RWPE2 (cell line): ENCODE measurements at places on chromosomes 7 and 10.
A peak's percentile ranks its signal among the peaks of the same experiment; 100 is the strongest.

- no peak for DNase-seq
These were observed 40.1 kb downstream of the LYZL2 start for GRCh38 chr10:30589441-30589840.

GRCh38 chr7:51878865-51879264 is 562.3 kb upstream of the COBL start:
- no peak for DNase-seq

DNA sequence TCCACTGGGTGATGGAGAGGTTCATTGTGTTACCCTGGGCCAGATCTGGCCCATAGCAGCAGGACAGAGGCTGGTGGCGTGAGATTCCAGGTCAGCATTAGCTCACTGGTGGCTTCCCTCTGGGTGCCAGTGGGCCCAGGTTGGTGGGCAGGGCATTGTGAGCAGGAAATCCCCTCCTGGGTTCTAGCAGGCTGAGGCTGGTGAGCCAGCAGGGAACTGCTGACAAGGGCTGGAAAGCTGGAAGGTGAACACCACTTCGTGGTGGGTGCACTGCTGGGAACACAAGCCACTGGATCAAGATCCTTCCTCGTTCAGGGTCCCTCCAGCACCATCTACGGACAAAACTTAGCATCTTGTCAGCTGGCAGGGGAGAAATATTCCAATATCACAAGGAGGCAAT is 259.2 kb upstream of the FZD1 start:
- no peak for DNase-seq

- DNase-seq, result no peak
These were observed 270.5 kb upstream of the PODXL start for GRCh38 chr7:131826960-131827359.

DNA sequence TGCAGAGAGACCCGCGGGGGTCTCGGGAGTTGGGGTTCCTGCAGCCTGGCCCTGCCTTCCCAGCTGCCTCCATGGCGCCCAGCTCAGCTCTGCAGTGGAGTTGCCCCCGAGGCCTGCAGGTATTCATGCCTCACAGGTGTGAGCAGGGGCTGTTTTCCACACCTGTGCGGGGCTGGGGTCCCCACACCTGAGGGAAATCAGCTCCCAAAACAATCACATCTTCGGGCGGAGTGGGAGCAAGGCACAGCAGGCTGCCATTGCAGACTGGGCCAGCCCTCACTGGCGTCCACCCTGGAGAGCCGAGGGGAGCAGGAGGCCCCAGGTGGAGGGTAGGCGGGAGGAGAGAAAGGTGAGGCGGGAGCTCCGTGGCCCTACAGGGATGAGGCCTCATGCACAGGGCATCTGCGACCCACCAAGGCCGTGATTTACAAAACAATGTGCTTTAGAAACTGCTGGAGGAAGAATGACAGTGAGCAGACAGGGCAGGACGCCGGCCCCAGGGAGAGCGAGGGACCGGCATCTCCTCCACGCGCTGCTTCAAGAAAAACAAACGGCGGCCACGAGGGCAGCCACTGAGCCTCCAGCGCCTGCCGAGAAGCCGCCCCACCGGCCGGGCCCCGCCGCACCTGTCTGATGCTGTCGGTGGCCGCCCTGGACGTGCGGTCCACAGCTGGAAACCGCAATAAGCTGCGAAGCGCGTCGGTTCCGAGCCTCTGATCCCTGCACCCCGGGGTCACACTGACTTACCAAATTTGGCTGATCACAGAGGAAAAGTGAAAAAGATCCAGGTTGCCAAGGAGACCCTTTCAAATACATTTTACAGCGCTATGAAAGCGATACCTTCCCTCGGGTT is 53.0 kb upstream of the PDGFA start:
- no peak for DNase-seq

GRCh38 chr7:50937727-50938126 is 155.0 kb upstream of the GRB10 start:
- no peak for DNase-seq

GRCh38 chr7:52017802-52018679 is 701.4 kb upstream of the COBL start:
- DNase-seq, result no peak

GRCh38 chr10:30432622-30433305 is 1.2 kb upstream of the MAP3K8 start:
- DNase-seq, result no peak

DNA sequence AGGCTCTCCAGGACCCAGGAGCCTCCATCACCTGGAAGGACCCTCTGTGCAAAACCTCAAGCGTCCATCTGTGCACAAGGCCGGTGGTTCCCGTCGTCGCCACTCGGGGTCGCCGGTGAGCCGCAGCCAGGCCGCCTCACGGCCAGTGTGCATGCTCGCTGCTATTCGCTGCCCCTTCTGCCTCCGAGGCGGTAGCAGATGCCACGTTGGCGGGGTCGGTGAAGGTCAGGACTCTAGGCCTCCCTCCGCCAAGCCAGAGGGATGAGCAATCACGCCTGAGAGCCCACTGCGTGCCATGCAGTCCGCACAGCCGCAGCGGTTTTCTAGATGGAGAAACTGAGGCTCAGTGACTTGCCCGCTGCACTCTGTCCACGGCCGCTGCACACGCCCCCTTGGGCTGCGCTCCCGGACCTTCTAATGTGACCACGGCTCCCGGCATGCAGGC is 5.7 kb downstream of the UPK3B start:
- no peak for DNase-seq

DNA sequence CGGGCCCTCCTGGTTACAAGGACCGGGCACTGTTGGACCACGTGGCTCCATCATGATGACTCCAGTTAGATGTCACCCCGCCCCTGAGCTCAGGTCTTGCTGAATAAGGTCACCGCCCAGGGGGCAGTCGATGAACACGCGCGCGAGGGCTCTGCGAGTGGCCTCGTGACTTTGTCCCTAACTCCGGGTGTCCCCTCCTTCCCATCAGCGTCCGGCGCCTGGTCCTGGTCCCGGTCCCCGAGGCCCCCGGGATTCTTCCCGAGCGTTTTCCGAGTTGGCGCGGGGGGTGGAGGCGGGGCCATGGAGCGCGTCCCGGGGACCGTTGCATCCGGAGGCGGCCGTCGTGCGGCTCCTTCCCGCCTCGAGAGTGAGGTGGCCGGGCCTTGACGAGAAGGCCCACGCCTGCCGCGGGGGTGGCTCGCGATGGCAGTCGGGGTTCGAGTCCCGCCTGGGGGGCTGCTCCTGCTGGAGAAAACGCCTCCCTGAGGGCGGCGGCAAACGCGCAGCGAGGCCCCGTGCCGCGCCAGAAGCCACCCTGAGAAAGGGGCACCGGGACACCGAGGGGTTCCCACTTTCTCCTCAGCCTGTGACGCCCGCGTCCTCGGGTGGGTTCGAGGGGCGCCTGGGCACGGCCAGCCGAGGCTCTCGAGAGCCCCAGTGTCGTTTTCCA is 569 bp upstream of the NPTX2 start:
- no peak for DNase-seq

DNA sequence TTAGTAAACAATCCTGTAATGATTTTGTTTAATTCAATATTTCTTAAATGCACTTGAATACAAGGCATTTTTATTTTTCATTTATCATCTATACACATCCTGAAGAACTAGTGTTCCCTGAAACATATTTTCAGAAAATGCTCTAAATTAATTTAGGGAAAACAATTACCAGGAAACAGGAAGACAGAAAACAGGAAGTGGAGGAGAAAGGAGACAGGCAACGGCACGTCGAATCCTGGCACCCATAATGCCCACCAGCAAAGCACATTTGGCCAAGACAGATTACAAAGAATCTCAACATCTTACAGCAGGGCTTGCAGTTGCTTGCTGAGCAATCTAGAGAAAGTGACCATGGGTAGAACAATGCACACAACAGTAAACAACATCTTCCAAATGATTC is 571.1 kb downstream of the GRID1 start:
- no peak for DNase-seq

DNA sequence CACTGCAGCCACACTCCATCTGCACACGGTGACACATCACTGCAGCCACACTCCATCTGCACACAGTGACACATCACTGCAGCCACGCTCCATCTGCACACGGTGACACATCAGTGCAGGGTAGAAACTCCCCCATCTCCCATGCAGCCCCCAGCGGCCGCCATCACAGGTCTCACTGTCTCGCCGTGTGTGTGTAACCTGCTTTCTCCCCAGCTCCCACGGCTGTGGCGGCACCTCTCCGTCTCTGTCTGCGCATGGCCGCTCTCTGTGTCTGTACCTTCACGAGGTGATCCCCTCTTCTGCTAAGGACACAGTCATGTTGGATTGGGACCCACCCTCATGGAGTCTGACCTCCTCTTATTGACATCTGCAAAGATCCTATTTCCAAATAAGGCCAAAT is 527.4 kb downstream of the PTPRN2 start:
- peak; percentile 38 for DNase-seq

DNA sequence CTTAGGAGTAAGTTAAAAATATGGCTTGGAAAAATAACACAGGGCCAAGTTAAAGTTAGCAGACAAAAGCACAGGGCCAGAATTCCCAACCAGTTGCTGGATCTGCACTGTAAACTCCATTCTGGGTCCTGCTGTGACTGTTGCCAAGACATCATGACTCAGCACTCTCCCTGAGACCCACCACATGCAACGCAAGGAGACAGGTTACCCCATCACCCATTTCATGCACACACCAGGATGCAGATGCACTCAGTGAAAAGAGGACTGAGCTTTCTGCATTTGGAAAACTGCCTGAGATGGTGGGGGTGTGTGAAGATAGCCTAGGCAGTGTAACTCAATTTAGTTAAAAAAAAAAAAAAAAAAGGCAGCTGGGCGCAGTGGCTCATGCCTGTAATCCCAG is 97.6 kb upstream of the ZNF438 start:
- DNase-seq, result no peak

DNA sequence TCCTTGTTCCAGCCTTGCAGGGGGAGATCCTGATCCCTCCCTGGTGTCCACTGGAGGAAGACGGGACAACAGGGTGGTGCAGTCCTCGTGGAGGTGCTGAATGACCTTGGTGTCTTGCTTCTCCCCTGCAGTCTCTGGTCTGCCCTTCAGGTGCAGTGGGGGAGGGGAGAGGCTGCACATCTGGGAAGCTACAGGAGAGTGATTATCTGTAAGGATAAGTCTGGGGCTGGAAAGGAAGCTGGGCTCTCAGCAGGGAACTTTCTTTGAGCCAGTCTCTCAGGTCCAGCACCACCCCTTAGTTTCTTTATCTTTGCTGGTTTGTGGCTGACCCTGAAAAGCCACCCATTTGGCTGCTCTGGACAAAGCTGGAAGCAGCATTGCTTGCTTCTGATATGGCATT is 275.6 kb downstream of the CCSER2 start:
- DNase-seq, result no peak

DNA sequence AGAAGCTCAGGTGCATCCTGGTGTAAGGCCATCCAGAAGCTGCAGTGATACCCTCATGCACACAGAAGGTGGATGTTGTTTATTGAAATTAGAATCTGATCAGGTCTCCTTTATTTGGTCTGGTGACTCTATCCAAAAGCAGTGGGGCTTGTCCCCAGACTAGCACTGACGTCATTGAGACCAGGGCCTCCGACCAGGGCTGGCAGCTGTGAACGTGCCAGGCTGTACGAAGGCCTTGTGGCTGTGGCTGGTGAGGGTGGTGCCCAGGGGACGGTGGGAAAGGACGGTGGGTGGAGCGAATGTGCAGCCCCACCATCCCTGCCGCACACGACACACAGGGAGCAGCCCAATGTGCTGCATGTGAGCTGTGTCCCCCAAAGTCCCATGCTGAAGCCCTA is 160.0 kb downstream of the ADARB2 start:
- DNase-seq, result peak; percentile 19

- DNase-seq, result no peak
These were observed 125.7 kb downstream of the ARHGAP22 start for GRCh38 chr10:48478980-48479811.

- no peak for DNase-seq
These were observed 76.0 kb downstream of the DIP2C start for GRCh38 chr10:613271-614138.

- DNase-seq, result no peak
These were observed 11.8 kb downstream of the PKD2L1 start for GRCh38 chr10:100318207-100318606.

DNA sequence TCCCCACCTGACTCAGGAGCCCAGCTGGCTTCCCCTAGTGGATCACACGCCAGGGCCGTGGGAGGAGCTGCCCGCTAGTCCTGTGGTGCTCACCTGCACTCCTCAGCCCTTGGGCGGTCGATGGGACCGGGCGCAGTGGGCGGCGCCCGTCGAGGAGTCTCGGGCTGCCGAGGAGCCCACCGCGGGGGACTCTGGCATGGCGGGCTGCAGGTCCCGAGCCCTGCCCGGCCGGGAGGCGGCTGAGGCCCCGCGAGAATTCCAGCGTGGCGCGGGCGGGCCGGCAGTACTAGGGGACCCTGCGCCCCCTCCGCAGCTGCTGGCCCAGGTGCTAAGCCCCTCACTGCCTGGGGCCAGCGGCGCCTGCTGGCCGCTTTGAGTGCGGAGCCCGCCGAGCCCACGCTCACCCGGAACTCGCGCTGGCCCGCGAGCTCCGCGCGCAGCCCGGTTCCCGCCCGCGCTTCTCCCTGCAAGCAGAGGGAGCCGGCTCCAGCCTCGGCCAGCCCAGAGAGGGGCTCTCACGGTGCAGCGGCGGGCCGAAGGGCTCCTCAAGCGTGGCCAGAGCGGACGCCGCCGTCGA is 367.9 kb downstream of the TYW1 start:
- DNase-seq, result no peak

DNA sequence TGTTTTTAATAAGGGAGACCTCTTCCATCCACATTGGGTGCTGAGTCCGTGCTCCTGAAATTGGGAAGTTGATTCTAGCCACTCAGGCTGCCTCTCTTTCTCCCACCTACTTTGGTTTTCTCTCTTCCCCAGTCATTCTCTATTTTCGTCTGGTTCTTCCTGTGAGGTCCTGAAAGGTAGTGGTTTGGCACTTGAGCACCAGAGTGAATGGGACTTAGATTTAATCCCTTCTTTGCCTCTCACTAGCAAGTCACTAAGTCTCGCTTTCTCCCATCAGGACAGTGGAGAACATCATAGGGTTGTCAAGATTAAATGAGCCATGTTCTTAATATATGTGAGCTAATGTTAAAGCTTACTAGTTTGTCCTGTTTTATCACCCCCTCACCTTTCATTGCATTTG is 4.0 kb upstream of the AASS start:
- DNase-seq, result no peak

DNA sequence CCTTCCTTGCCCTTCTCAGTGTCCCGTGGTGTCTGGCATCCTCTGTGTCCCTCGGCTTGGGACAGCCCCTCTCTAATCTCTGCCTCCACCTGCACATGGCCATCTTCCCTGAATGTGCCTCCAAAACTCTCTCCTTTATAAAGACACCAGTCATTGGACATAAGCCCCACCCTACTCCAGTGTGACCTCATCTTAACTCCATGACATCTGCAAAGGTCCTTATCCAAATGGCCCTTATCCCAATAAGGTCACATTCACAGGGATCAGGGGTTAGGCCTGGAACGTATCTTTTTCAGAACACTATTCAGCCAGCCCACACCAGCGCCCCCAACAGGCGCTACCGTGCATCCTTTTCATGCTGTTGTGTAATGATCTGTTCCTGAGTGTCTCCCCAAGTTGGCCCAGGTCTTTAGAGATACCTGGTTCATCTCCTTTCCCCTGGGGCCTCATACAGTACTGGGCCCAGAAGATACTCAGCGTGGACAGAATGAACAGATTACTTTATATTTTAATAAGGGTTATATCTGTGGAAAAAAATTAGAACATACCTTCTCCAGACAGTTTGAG is 132.6 kb upstream of the ADAM12 start:
- no peak for DNase-seq
